ENCODE measurements at places on chromosomes 7 and 10.

GRCh38 chr10:123018531-123018930 is 9.7 kb downstream of the ACADSB start:
- no peak for DNase-seq
- H3K27ac ChIP-seq, result no peak overlapping the region
- H3K36me3 ChIP-seq, result no peaks in the 10 kb centered on the region
- H3K27me3 ChIP-seq, result no peaks in the 10 kb centered on the region

- peaks cover 6% of the 10 kb centered on the region for H3K27me3 ChIP-seq
- no peaks in the 10 kb centered on the region for H3K36me3 ChIP-seq
- no peaks in the 10 kb centered on the region for H3K4me1 ChIP-seq
Measured at GRCh38 chr10:46550076-46550790, 6.2 kb downstream of the GPRIN2 start.

- no peak for DNase-seq
- H3K27ac ChIP-seq, result peak overlapping the region; percentile 24
- no peak overlapping the region for H3K4me3 ChIP-seq
Measured at GRCh38 chr10:101686133-101686925, 8.6 kb downstream of the FBXW4 start.

DNA sequence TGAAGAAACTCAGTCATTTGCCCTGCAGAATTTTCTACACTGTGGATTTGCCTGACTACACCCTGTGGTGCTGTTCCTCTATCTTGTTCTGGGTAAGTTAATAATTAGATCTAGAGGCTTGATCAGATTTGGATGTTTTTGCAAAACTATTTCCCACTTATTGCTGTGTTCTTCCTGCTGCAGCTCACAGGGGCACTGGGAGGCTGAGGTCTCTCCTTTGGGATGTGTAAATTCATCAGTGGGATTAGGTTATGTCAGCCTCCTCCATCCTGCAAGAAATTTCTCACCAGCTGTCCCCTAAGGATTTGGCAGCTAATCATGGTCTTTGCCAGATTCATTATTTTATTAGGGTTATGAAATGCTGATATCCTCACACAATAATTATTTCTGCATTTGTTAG is 148.1 kb upstream of the ZNF32 start:
- H3K27ac ChIP-seq, result no peak overlapping the region
- H3K4me1 ChIP-seq, result no peaks in the 10 kb centered on the region
- no peaks in the 10 kb centered on the region for H3K36me3 ChIP-seq
- DNase-seq, result no peak

GRCh38 chr7:91343420-91343960 is 79.3 kb downstream of the FZD1 start:
- no peak overlapping the region for H3K27ac ChIP-seq
- H3K4me3 ChIP-seq, result no peak overlapping the region
- H3K36me3 ChIP-seq, result no peaks in the 10 kb centered on the region
- no peak for DNase-seq

GRCh38 chr10:126375926-126376554 is 12.2 kb downstream of the ADAM12 start:
- H3K27me3 ChIP-seq, result no peaks in the 10 kb centered on the region
- H3K36me3 ChIP-seq, result no peaks in the 10 kb centered on the region
- no peak overlapping the region for H3K27ac ChIP-seq
- DNase-seq, result no peak
- H3K4me3 ChIP-seq, result no peak overlapping the region

- peak; percentile 76 for DNase-seq
- H3K36me3 ChIP-seq, result no peaks in the 10 kb centered on the region
- peak overlapping the region; percentile 93 for H3K4me3 ChIP-seq
- peaks cover 34% of the 10 kb centered on the region for H3K4me1 ChIP-seq
- H3K27ac ChIP-seq, result peak overlapping the region; percentile 100
- no peaks in the 10 kb centered on the region for H3K27me3 ChIP-seq
Measured at GRCh38 chr10:35127289-35127891, 744 bp downstream of the CREM start.

DNA sequence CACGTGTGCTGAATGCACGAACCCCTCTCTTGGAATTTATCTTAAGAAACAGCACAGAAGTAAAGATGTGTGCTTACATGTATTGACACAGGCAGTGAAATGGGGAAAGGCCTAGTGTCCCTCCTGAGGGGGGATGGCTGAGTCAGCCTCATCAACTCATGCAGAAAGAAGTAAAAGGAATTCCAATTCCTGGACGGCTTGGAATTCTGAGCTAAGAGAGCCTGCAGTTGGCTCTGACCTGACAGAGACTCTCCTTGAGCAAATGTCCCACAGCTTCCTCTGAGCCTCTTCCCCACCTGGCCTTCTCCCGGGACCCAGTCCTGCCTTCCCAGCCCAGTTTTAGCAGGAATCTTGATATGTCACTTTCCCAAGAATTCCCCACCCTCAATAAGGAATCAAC is 542.4 kb upstream of the ADARB2 start:
- DNase-seq, result no peak
- H3K4me1 ChIP-seq, result no peaks in the 10 kb centered on the region
- no peaks in the 10 kb centered on the region for H3K27me3 ChIP-seq
- H3K4me3 ChIP-seq, result no peak overlapping the region
- H3K27ac ChIP-seq, result no peak overlapping the region
- H3K36me3 ChIP-seq, result no peaks in the 10 kb centered on the region

GRCh38 chr7:44463169-44463808 is 27.2 kb downstream of the NUDCD3 start:
- peak; percentile 36 for DNase-seq
- H3K27me3 ChIP-seq, result no peaks in the 10 kb centered on the region
- no peaks in the 10 kb centered on the region for H3K36me3 ChIP-seq
- no peak overlapping the region for H3K4me3 ChIP-seq
- peaks cover 22% of the 10 kb centered on the region for H3K4me1 ChIP-seq
- H3K27ac ChIP-seq, result no peak overlapping the region

DNA sequence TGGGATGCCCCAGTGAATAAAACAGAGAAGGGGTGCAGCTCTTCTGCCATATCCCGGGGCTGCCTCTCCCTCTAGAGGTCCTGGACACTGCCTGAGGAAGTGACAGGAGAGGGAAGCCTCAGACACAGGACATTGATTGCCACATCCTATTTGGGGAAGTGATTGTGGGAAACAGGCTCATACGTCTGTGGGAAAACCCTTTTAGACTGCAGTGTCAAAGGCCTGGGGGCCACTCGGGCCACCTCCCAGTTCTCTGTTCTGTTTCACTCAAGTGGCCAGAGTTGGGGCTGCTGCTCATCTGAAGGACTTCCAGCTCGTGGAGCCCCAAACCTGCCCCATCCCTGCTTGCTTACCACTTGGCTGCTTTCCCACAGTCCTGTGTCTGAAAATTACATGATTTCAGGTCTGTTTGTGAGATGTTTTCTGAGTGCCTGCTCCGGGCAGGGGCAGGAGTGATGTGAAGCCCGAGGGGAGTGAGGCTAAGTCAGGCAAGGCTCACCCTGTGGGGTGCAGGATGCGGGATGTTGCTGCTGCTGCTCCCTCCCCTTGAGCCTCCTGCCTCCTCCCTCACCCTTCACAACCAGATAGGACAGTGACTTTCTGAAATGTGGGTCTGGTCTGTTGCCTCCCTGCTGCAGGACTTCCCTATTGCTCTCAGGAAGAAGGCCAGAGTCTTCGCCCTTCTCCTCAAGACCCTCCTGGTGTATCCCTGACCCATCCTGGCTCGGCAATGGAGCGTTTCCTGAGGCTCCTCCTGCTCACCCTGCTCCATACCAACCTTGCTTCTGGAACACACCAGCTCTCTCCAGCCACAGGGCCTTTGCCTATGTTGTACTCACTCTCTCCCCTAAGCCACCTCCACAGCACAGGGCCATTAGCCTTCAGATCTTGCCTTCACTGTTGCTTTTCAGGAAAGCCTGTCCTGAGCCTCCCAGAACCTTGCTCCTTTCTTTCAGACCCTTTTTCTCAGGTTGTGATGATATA is 58.4 kb downstream of the NEURL1 start:
- no peaks in the 10 kb centered on the region for H3K27me3 ChIP-seq
- DNase-seq, result no peak
- no peak overlapping the region for H3K4me3 ChIP-seq
- no peaks in the 10 kb centered on the region for H3K36me3 ChIP-seq

- peak; percentile 51 for DNase-seq
- H3K4me1 ChIP-seq, result no peaks in the 10 kb centered on the region
- H3K36me3 ChIP-seq, result no peaks in the 10 kb centered on the region
- no peak overlapping the region for H3K27ac ChIP-seq
- no peaks in the 10 kb centered on the region for H3K27me3 ChIP-seq
Measured at GRCh38 chr7:102874966-102875365, 37.8 kb upstream of the LRRC17 start.

DNA sequence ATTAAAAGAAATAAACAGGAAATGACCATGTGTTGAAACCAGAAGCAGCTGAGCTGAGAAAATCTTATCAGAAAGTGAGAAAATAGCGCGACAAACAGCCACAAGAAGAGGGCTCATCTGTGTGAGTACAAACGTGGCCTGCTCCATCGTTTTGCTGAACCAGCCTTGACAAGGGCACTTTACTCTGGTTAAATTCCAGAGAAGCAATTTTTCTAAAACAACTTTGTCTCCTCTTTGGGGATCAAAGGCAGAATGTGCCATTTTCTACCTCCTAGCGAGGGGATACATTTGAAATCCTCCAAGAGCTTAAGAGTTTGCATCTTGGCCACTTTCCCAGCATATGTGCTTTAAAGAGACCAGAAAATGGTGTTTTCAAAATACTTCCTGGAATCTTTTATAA is 51.3 kb upstream of the VIPR2 start:
- H3K4me3 ChIP-seq, result no peak overlapping the region
- no peaks in the 10 kb centered on the region for H3K27me3 ChIP-seq
- no peak for DNase-seq
- no peak overlapping the region for H3K27ac ChIP-seq
- no peaks in the 10 kb centered on the region for H3K4me1 ChIP-seq
- no peaks in the 10 kb centered on the region for H3K36me3 ChIP-seq

DNA sequence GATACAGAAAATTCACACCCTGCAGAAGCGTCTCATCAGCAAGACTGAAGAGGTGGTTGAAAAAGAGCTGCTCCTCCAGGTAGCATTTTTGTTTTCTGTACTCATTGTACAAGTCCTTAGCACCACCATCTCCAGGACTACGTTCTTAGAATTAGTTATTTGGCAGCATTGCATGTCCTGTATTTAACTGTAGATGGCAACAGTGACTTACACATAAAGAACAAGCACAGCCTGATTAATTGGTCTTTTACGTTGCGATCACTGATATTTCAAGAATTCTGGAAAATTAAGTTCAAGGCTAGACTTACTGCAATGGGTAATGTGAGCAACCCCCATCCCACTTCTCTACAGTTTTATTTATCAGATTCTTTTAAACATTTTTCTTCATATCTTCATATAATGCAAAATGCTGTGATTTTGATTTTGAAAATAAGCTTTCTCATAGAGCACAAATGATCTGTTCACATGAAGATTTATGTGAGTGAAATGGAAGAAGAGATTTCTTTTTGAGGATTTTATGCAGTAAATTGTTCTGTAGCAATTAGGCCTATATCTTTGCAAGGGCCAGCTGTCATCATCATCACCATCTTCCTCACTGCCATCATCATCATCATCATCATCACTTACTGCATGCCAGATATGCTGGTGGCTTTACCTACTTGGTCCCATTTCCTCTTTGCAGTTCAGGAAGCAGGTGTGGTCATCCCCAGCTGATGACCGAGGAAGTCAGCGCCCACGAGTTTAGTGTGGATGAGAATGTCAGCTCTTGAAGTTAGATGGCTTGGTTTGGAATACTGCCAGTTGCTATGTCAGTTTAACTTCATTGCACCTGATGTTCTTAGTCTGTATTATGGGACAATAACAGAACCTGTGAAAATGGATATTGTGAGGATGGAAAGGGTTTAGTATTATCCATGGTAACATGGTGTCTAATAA is 53.4 kb downstream of the CFAP58 start:
- peak; percentile 45 for DNase-seq
- no peaks in the 10 kb centered on the region for H3K36me3 ChIP-seq
- H3K27me3 ChIP-seq, result no peaks in the 10 kb centered on the region
- no peak overlapping the region for H3K4me3 ChIP-seq

GRCh38 chr10:30705625-30706149 is 76.1 kb upstream of the LYZL2 start:
- no peak overlapping the region for H3K4me3 ChIP-seq
- DNase-seq, result no peak
- H3K4me1 ChIP-seq, result no peaks in the 10 kb centered on the region
- H3K27me3 ChIP-seq, result no peaks in the 10 kb centered on the region
- no peak overlapping the region for H3K27ac ChIP-seq

GRCh38 chr10:107540981-107541380 is 376.5 kb upstream of the SORCS1 start:
- H3K36me3 ChIP-seq, result no peaks in the 10 kb centered on the region
- no peaks in the 10 kb centered on the region for H3K27me3 ChIP-seq
- H3K27ac ChIP-seq, result no peak overlapping the region
- no peak for DNase-seq

DNA sequence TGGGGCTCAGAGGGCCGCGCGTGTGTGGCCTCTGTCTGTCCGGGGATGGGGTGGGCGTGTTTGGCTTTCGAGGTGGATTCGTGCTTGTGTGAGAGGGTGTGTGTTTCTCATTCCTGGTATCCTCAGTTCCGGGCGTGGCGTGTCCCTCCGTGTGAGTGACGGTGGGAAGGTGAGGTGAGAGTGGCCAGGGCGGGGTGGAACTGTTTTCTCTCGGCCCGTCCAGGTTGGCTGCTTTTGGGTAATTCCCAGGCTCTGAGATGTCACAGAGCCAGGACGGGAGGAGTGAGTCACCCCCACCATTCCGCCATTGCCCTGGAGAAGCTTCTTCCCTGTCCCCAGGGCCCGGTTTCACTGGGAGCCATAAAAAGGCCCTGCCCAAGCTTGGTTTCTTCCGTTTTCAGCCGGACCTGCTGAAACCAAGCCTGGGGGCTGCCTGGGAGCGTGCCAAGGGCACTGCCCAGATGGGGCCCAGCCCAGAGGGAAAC is 21.3 kb upstream of the CLDN4 start:
- no peak overlapping the region for H3K4me3 ChIP-seq
- no peaks in the 10 kb centered on the region for H3K4me1 ChIP-seq
- H3K27ac ChIP-seq, result no peak overlapping the region
- no peak for DNase-seq
- H3K27me3 ChIP-seq, result no peaks in the 10 kb centered on the region

- H3K4me3 ChIP-seq, result no peak overlapping the region
- no peaks in the 10 kb centered on the region for H3K4me1 ChIP-seq
- H3K36me3 ChIP-seq, result no peaks in the 10 kb centered on the region
- no peak for DNase-seq
- no peak overlapping the region for H3K27ac ChIP-seq
Measured at GRCh38 chr10:83919187-83919586, 220.1 kb upstream of the GHITM start.

- no peaks in the 10 kb centered on the region for H3K4me1 ChIP-seq
- H3K4me3 ChIP-seq, result no peak overlapping the region
- no peak for DNase-seq
- H3K27ac ChIP-seq, result no peak overlapping the region
- no peaks in the 10 kb centered on the region for H3K27me3 ChIP-seq
Measured at GRCh38 chr7:41339913-41340676, 362.8 kb downstream of the INHBA start.

GRCh38 chr10:62250594-62251198 is 17.9 kb downstream of the RTKN2 start:
- no peaks in the 10 kb centered on the region for H3K4me1 ChIP-seq
- H3K27me3 ChIP-seq, result no peaks in the 10 kb centered on the region
- H3K4me3 ChIP-seq, result no peak overlapping the region
- DNase-seq, result no peak
